ENCODE measurements at places on chromosomes 5 and 9.

- no peak for DNase-seq
Observed at GRCh38 chr5:114362977-114363761, 1.3 kb downstream of the KCNN2 start.

GRCh38 chr5:133698646-133699526 lies 86.5 kb upstream of the FSTL4 start:
- no peak for DNase-seq

- DNase-seq, result peak; percentile 1
Observed at GRCh38 chr5:101585366-101585765, 682.3 kb upstream of the ST8SIA4 start.

GRCh38 chr5:110161162-110161561 lies 471.4 kb downstream of the MAN2A1 start:
- DNase-seq, result no peak

DNA sequence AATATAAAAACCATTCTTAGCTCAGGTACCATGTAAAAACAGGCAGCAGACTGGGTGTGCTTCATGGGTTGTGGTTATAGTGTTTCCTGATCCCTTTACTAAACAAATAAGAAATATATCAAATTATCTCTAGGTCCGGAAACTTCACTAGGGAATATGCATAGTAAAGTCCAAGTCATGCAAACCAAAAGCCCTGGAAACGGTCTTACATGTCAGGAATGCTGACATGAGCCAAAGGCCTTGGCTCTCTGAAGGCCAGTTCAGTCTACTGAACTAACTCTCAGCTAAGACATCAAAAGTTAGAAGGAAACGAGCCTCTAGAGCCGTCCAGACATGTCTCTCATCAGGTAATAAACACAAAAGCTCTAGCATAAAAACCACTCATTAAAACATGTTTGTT lies 778.9 kb upstream of the ZNF608 start:
- DNase-seq, result no peak
